ENCODE measurements at places on chromosomes 4 and X.

GRCh38 chr4:3791910-3792542, 25.8 kb downstream of the ADRA2C start:
- no peak for DNase-seq

- DNase-seq, result no peak
These were observed 113.0 kb upstream of the VAMP7 start for GRCh38 chrX:155767876-155768769.

DNA sequence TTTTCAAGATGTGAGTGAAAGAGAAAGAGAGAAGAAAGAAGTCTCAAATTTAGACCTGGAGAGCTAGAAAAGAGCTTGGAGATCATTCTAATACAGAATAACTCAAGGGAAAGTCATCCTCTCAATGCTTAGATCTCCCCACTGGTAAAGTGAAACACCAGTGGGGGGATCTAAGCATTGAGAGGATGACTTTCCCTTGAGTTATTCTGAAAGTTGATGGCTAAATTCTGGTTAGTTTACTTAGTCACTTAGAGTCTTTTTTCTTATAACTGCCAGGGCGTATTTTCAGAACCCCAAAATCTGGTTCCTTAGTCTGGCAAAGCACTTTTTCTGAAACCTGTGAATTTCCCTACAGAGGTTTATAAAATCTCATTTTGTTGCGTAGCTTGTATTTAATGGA, 198.6 kb downstream of the ARHGAP24 start:
- no peak for DNase-seq

GRCh38 chrX:145729635-145730034, 88.0 kb upstream of the SLITRK2 start:
- no peak for DNase-seq

- no peak for DNase-seq
These were observed 323.4 kb downstream of the PCDH7 start for GRCh38 chr4:31043382-31044062.

GRCh38 chr4:88207171-88207570, 48.7 kb upstream of the ABCG2 start:
- DNase-seq, result no peak

DNA sequence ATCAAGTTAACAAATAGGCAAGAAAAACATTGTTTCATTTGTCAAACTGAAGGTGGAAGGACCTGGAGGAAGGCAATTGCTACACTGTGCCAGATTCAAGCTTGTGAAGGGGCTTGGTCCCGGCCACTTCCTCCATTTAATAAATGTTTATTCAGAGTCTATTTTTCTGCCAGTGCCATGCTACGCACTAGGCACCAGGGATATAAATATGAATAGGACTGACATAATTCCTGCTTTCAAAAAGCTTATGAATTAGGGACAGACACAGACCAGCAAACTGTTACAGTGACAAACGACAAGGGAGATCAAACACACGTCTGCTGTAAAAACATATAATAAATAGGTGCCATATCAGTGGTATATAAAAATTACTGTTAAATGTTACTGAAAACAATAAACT, 571 bp downstream of the TLR6 start:
- no peak for DNase-seq

DNA sequence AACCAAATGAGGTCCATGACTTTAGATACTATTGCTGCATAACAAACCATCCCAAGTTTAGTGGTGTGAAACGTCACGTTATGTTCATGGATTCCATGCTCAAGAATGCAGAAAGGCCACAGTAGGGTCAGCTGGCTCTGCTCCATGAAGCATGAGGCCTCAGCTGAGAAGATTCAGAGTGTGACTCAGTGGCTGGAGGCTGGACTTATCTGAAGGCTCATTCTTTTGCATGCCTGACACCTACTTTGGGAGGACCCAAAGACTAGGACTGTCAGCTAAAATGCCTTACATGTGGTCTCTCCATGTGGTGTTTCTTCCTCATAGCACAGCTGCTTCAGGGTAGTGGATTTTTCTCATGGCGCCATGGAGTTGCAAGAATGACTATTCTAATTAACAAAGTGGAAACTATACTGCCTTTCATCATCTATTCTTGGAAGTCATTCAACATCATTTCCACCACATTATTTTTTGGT, 11.5 kb upstream of the CCDC149 start:
- no peak for DNase-seq

GRCh38 chr4:130563889-130564418, 1468.0 kb downstream of the C4orf33 start:
- DNase-seq, result no peak

DNA sequence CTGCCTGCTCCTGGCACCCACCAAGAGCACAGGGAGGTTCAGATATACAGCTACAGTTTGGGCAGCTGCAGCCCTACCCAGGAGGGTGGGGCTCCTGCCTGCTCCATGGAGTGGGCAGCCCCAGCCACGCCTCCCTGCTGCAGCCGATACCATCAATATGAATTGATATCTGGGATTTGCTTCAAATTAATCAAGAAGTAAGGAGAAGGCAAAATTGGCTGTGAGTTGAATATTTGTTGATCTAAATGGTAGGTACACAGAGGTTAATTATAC, 31.2 kb upstream of the ZNF280C start:
- DNase-seq, result no peak

GRCh38 chr4:24434241-24434640, 150.1 kb downstream of the DHX15 start:
- DNase-seq, result no peak

- DNase-seq, result no peak
These were observed 80.2 kb downstream of the ANKRD17 start for GRCh38 chr4:73178389-73178788.

DNA sequence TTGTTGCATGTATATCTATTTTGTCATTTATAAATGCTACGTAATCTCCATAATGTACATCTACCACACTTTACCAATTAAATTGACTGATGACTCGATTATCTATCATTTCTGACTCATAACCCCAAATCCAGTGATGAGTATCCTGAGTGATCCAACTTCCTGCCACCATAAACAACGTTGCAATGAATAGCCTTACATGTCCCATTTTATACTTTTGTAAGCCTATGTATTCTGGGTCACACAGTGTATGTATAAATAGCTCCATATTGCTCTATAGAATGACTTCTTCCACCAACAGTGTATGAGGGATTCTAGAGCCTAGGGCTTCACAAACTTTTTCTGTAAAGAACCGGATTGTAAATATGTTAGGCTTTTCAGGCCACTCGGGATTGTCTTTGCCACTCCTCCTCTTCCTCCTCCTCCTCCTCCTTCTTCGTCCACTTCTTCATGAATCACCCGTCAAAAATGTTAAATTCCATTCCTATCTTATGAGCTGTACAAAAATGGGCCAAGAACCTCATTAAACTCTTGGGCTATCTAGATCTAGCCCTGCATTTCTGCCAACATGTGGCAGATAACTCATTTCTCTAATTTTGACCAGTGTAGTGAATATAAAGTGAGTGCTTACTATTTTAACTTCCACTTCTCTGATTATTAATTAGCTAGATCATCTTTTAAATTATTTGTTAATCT, 672.2 kb upstream of the AMOT start:
- no peak for DNase-seq

GRCh38 chr4:128386761-128387599, 99.4 kb upstream of the PGRMC2 start:
- no peak for DNase-seq

- DNase-seq, result no peak
These were observed 9.2 kb downstream of the PLK4 start for GRCh38 chr4:127889903-127890302.

GRCh38 chrX:7574325-7574724, 268.6 kb upstream of the VCX start:
- DNase-seq, result no peak

DNA sequence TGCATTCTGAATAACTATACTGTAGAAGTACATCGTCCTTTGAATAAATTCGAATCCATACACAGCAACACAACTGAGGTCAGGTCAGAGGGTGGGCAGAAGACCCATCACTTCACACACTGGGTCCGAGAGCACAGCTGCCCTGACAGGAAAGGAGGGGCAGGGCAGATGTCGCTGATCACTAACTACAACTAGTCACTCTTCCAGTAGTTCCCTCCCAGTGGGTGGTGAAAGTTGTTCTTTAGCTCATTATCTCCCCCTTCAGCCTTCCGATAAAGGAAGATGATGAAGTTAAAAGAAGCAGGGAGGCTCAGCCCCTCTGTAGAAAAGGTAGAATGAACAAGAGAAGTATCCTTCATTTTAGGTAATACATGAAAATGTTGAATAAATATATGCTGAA, 278.9 kb downstream of the INPP4B start:
- DNase-seq, result no peak

DNA sequence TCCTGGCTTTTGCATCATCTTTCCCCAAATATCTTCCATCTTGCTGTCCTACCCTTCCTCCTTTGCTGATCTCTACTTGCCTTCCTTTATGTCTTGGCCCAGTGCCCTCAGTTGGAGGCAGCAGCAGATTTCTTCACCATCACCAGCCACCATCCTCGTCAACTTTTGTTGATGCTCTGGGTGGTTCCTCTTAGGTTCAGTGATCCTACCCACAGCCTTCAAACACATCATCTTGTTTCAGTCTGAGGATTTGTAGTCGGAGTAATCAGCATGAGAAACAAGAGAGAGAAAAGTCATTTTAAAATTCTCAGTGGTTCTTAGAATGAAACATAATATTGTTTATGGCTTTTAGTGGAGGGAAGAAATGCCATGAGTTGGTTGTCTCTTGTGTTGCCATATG, 65.8 kb downstream of the FTHL17 start:
- no peak for DNase-seq

GRCh38 chr4:24793219-24794005, 2.0 kb upstream of the SOD3 start:
- DNase-seq, result no peak

GRCh38 chr4:4492161-4492847, 49.5 kb downstream of the STX18 start:
- no peak for DNase-seq

DNA sequence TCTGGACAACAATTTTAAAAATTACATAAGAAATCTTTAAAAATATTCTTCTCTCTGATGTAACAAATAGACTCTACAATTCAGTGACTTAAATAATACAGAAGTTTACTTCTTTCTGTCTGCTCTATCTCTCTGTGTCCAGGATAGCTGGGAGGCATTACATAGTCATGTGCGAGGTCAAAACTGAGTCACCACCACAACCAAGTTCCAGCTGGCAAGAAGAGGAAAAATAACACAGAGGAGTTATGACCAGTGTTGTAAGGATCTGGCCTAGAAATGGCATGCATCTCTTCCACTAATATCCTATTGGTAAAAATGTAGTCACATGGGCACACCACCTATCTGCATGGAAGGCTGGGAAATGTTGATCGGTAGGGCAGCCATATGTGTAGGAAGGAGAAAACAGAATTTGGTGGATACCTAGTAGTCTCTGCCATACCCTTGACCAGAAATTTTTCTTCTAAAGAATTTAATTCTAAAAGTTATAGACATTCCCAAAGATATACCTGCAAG, 39.4 kb upstream of the WDFY3 start:
- no peak for DNase-seq

DNA sequence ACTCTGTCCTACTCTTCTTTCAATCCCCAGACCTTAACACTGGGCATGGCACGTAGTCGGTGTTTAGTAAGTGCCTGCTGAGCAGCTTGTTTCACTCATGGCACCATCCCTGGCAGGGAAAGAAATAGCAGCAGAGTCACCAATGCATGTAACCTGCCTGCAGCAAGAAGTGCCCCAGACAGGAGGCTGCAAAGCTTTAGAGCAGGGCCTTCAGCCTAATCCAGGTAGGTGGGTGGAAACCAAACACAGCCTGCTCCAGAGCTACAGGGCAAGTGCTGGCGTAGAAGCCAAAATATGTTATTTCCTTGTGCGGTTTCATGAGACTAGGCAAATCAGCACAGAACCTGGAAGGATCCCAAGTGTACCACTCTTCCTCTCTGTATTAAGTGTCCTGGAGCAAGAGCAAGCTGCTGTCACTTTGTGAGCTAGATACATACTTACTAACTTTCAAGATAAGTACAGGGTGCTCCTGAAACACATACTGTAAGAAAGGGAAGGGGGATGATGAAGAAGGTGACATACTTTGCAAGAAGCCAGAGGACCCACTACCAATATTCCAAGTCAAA, 5.5 kb downstream of the PROM1 start:
- no peak for DNase-seq

DNA sequence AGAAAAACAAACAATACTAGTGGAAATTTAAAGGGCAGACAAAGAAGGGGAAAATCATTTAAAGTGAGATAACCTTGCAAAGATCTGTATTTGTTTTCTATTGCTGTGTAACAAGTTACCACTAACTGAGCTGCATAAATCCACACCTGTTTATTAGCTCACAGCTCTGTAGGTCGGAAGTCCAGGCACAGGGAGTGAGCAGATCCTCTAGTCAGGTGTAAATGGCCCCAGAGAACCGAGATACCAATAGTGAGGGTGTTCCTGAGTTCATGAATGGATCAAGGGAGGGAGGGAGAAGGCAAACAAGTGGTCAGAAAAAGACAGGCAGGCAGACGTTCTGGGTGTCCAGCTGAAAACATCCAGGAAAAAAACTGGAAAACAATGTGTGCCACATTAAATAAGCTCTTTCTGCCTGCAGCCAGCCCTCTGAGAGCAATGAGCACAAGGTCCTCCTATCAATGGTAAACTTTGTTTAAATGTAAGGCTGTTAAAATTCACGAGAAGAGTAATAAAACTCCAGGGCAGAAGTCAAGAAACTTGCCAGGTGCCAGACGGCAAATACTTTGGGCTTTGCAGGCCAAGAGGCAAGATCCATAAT, 25.0 kb downstream of the ADGRA3 start:
- no peak for DNase-seq

DNA sequence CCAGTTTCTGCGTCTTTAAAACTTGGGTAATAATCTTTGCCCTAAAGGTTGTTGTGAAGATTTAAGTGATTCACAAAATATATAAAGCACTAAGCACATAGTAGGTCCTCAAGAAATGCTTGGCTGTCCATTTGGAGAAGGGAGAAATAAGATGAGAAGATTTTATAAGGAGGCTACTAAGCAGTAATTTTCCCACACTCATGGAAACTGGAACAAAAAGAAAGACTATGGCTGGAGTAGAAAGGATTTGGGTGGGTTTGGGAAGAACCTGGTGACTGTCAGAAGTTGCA, 47.0 kb downstream of the PRPS1 start:
- DNase-seq, result no peak
